ENCODE measurements at places on chromosomes 6 and 20. TPM values are rescaled to one million over a fixed set of nuclear protein-coding genes. Genes with fewer than 3 reads are reported as not detected.

DNA sequence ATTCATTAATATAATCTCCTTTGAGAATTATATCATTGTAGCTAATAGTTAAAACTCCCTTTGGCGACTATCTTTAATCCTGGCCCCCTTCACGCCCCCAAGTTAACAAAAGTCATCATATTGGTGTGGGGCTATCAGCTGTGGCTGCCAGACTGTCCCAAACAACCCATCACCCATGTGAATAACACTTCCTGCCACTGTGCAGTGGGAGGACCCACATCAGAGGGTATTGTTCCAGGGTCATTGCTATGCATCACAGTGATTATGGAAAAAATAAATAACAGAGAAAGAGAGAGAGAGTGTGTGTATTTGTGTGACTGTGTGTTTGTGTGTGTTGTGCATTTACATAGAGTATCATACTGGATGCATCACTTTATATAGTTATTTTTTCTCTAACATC is 39.3 kb upstream of the TENT5A start:
- no peak for DNase-seq

The ANKRD66 gene
- not detected for total RNA-seq

The SRPK1 gene
- 52.0 TPM for total RNA-seq

DNA sequence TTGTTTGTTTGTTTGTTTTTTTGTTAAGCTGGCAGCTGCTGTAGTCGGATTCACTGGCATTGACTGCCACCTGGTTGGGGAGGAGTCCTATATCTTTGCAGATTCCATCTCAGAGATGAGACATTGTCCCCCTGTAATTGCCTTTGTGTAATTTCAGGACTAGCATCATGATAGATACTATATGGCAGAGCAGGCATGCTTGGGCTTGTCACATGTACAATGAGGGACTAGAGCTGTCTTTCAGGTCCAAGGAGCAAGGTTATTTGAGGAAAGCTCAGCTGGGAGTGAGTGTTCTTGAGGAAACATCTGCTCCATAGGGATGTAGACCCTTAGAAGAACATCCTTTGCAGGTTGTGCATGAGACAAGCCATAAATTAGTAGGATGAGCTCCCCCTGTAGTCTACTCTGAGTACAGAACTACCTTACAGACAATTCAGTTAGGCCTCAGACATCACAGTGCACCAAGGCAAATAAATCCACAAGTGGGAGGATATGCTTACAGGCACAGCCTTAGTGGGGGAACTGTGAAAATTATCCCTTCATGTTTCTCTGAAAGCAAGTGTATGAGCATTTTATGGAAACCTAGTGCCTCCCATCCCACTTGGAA is 62.1 kb downstream of the BMP2 start:
- no peak for DNase-seq

DNA sequence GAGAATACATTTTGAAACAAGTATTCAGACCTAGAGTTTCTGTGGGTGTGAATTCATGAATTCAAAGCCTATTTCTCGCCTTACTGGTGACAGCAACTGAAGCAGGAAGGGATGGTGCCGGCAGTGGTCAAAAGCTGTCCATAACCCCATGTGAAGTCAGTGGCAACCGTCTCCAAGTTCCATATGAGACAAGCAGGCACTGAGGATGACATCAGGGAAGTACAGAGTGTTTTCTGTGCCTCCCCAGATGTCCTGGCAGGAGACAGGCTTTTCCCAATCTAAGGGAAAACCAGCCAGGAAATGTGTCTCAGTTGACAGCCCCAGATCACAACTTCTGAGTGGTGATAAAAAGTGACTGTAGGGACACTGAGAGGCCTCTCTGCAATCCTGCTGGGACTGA is 66.6 kb downstream of the HIVEP2 start:
- no peak for DNase-seq

GRCh38 chr20:61316346-61316745 is 64.3 kb downstream of the CDH4 start:
- DNase-seq = no peak

The SLC22A3 gene
- not detected for total RNA-seq

All from CD4-positive, alpha-beta memory T cell (primary cell).